ENCODE measurements at places on chromosomes 6 and 20.

- no peak for DNase-seq
Observed at GRCh38 chr6:150236544-150236943, 93.7 kb downstream of the PPP1R14C start.

GRCh38 chr6:80280262-80281010, 174.0 kb downstream of the BCKDHB start:
- no peak for DNase-seq

GRCh38 chr6:127860723-127861122, 40.1 kb downstream of the THEMIS start:
- DNase-seq = no peak

DNA sequence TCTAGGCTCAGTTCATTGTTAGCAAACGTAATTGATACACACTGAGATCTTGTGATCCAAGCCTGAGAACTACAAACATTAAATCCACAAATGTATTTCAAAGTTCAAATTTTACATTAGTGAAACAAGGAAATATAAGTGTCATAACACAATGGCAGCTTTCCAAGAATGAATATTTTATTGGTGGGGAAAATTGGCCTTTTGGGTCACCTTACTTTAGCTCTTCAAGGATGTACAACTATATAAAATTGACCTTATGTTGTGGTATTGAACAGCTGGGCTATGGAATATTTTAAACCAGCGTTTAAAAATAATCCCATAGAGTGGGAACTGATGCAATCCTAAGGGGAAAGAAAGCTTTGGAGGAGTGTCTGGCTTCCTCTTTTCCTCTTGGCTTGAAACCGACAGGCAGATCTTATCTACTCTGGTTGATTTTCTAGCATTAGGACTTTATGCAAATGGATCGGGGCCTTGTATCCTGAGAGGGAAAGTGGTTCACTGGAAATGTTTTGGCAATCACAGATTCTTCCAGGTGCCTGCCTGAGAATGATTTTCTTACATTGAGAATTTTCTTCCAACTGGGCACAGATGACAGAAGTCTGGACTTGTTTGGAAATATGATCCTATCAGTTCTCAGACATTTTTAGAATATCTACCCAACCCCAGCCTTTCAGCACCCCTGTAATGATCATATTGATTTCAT, 184.8 kb upstream of the ECI2 start:
- no peak for DNase-seq

DNA sequence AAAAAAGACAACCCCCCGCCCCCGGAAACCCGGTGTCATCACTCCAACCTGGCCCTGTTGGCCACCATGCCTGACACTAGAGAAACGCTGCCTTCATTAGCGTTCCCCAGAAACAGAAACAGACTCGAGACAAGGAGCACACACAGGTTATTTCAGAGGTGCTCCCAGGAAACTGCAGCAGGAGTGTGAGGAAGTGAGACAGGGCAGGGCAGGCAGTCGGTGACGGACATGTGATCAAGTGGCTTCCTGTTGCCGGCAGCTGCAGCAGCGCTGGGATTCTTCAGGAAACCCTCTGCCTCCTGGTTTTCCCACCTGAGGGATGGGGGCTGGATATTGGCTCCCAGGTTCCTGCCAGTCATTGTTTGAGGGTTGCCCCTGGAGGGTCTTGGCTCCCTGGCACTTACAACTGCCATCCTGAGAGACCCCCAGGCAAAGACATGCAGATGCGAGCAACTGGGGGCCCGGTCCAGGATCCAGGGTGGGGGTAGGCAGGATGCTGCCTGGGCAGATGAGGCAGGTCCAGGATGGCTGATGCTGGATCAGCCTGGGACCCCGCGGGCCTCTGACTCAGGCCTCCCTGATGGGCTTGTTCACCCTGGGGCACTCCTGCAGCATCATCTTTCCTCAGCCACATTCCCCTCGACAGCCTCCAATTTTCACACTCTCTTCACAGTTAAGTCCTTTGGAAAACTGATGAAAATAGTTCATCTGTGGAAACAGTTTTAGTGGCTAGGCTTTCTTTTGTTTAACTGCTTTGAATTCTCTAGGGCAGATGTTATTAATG, 150.7 kb upstream of the SYNDIG1 start:
- no peak for DNase-seq

DNA sequence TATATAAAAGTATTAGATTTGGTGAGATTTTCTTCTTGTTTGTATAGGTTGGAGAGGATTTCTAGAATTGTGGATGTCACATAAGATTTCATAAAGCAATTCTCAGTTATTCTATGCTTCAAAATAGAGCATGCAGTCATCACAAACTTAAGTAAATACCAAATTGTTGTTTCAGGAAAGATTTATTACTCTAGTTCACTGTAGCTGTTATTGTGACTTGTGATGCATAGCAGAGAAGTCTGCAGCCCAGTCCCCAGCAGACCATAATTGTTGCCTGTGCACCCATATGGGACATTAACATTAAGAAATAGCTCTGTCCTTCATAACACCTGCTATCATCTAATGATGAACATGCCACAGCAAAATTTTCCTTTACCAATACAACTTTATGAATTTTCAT, 228.0 kb upstream of the FAM83B start:
- DNase-seq = no peak

DNA sequence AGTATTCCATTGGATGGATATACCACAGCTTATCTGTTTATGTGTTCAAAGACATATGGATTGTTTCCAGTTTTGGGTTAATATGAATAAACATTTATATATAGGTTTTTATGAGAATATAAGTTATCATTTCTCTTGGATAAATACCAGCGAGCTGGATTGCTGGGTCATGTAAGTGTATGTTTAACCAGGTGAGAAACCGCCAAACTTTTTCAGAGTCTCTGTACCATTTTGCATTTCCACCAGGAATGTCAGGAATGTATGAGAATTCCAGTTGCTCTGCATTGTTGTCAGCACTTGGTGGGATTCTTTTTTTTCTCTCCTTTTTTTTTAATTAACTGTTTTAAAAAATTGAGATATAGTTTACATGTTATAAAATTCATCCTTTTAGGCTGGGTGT, 52.1 kb downstream of the PHF20 start:
- no peak for DNase-seq

DNA sequence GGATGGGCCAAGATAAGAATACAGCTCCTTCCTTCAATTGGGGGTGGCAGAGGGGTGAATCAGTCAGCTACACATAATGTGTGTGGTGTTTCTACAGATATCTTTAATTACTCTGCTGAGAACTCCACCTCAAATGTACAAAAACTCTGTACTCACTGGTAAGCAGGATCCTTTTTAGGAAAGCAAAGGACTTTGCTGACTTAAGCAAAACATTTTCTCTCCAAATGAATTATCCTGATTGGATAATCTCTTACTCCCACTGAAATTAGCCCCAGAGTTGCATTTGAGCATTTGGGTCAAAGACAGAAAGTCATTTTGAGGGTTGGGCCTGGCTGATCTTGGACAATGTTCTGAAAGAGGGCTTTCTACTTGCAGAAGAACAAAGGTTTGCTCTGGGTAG, 13.4 kb downstream of the HLA-G start:
- no peak for DNase-seq

DNA sequence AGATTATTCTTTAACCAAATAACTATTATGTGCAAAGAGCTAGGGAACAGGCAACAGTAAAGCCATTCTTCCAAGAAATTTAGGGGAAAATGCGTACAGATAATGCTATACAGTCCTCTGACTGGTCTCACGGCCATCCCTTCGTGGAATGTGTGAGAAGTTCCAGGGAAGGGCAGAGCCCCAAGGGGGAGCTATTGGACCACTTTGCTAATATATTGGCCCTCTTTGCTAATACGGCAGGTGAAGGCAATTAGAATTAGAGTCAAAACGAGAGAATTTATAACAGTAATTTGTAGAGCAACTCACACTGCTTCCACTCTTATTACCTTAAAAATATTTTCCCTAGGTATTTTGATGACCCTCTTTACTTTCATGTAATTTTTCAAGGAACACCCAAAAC, 140.4 kb downstream of the IMPG1 start:
- no peak for DNase-seq

DNA sequence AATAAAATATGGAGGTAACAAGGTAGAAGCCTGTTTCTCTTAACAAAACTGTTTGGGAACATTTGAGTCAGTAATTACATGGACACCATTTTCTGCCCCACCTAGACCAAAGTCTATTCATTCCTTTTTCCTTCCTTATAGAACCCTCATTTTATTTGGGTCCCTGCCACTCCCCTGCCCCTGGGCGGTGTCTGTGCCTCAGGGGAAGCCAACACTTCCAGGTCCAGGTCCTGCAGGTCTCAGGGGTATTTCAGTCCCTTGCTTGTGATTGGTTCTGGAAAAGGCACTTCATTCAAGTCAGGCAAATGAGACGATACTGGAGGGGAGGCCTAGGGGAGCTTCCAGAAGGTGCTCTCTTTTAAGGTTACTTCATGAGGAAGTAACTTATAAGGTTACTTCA, 42.3 kb downstream of the SLC35D3 start:
- no peak for DNase-seq

- no peak for DNase-seq
Observed at GRCh38 chr20:53186635-53187034, 214.5 kb downstream of the TSHZ2 start.

DNA sequence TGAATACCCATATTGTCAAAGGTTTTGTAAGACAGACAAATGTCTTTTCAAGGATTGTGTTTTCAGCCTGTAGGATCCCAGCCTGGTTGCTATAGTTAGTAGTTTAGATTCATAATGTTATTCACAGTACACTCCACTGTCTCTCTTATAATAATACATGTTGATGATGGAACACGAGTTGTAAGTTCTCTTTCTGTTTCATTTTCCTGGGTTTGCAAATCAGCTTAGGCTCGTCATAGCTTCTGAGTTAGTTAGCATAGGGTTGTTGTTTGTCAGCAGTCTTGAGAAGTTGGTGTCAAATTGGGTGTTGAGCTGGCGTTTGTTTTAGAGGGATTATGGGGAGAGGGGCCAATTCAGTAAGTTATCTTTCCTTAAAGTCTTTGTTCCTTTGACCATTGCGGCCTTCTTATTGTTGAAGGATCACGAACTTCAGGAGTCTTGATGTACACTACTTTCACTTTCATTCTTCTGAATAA, 45.8 kb downstream of the QKI start:
- DNase-seq = no peak

GRCh38 chr6:2733736-2734480, 16.8 kb downstream of the MYLK4 start:
- DNase-seq = no peak

DNA sequence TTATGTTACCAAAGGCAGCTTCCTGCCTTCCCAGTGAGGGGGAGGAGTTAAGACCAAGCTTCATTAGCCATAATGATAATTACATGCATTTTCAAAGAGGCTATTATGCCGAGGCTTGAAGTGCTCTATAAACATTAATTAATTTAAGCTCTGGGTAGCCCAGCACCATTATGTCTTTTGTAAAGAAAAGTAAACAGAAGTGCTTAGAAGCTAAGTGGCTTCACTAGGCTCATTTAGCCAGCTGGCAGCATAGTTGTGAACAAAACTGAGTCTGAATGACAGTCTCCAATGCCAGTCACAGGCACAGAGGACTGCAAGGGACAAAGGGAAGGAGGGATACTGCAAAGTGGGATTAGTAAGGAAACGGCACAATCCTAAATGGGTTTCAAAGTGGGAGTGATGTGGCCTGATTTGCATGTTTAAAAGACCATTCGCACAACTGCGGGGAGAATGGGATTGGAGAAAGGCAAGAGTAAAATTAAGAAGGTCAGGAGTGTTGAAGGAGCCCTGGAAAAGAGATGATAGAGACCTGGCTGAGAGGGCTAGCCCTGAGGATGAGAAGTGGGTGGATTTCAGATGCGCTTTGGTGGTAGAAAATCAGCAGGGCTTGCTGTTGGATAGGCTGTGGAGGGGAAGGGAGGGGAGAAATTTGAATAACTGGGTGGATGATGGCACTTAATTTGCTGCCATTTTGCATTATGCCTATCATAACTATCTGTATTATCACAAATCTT, 20.1 kb upstream of the ISM1 start:
- no peak for DNase-seq

- no peak for DNase-seq
Observed at GRCh38 chr20:47701612-47702011, 83.7 kb downstream of the SULF2 start.

DNA sequence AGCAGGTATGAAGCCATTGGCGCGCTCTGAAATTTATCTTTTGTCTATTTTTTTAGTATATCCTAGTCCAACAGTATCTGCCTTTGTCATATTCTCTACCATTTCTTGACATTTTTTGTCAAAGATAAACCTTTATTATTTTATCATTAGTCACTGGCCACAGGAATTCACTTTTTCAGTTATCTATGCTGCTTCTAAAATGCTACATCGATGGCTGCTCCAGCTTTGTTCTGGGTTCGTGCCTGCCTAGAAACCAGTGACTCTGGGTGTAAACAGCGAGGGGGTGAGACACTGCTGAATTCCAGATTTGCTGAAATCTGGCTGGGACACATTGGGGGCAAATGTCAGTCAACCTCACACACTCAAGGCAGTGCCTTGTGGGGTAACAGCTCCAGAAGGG, 193.4 kb downstream of the CDC5L start:
- peak; percentile 42 for DNase-seq

DNA sequence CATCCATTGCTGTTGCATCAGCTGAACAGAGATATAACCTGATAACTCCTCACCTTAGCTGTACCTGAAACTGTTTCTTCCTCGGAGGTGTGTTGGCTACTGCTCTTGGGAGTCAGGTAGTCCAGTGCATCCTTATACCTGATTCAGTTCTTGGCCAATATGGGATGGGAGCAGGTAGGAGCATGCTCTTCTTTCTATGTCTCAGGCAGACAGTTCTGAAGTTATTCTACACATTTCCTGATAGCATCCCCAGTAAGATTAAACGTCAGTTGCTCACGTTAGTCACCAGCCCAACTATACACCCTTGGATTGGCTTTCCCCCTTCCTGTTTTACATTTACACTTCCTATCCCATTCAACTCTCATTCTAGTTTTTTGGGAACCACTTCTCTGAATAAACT, 244.3 kb upstream of the FLRT3 start:
- no peak for DNase-seq

- DNase-seq = no peak
Observed at GRCh38 chr6:122116835-122117627, 282.4 kb upstream of the HSF2 start.

- DNase-seq = no peak
Observed at GRCh38 chr6:96211341-96211740, 195.6 kb downstream of the FUT9 start.

DNA sequence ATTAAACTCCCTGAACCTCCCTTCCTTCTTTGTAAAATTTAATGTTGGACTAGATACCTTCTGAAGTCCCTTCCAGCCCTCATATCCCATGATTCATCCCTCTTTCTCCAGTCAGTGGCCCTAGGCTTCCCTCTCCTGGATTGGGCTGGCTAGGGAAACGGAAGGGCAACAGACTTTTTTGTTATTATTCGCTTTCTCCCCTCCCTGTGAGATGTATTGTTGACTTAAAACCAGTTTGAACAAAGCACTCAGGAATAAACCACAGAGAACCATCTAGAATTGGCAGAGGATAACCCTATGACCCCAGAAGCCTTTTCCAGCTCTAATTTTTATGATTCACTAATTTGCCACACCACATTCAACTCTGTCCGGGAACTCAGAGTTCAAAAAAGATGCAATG, 239.7 kb upstream of the SUPT3H start:
- DNase-seq = no peak
